ENCODE measurements at places on chromosomes 16 and 17.
A peak's percentile ranks its signal among the peaks of the same experiment; 100 is the strongest.

DNA sequence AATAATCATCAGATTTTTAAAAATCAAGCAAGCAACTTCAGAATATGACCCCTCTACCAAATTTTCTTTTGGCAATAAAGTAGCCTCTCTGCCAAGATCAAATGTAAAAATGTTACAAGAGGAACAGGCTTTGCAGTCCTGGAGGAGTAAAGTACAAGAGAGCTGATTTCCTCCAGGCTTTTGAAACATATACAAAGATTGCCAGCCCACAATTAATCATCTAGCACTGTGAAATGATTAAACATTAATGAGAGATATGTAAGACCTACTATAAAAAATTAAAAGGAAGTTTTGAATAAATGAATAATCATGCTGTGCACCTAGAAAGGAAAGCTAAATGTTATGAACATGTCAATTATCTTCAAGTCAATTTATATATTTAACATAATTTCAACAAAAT, 26.3 kb downstream of the TXNDC11 start:
- no peaks in the 10 kb centered on the region for H3K27me3 ChIP-seq
- H3K27ac ChIP-seq, result peak overlapping the region; percentile 64
- no peak overlapping the region for H3K4me3 ChIP-seq
- peaks cover 36% of the 10 kb centered on the region for H3K36me3 ChIP-seq

DNA sequence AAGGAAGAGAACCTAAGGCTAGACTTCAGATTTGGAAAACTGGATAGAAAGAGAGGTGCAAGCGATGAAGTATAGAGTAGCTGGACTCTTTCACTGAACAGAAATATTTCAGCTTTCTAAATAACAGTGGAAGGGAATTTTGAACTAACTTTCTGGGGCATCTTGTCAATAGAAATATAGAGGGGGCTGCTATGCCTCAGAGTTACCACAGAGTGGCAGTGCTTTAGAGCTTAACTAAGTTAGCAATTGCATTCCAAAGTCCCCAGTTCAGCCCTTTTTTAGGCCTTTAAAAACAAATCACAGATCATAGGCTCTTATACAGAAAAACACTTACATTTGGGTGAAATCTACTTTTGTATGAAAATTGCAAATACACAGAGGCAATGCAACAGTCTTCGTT, 154.2 kb upstream of the CDH8 start:
- no peaks in the 10 kb centered on the region for H3K27me3 ChIP-seq
- no peaks in the 10 kb centered on the region for H3K36me3 ChIP-seq
- ATAC-seq, result no peak
- no peak overlapping the region for H3K4me3 ChIP-seq

DNA sequence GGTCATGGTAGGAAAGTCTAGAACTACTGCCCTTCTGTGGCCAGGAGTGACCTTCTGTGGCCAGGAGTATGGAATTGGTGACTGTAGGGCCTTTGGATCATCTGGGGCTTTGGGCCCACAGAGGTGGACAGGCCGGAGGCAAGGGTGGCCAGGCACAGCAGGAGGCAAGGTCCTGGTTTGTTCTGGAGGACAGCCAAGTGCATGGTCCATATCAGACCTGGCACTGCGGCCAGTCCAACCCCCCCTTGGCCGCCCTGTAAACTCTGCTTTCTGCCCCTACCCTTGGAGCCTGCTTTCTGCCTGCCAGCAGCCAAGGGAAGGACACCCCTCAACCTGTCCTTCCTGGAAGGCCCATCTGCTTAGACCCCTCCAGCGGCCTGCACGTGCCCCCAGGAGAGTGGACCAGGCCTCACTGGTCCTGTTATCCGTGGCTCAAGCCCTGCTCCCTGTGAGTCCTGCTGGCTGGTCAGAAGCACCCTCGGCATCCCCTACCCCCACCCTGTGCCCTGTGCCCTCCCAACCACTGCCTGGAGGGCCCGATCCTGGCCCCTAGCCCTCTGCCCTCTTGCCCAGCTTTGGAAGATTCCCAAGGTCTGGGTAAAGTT, 2.3 kb upstream of the DCXR start:
- no peak for ATAC-seq
- H3K27me3 ChIP-seq, result no peaks in the 10 kb centered on the region
- H3K4me1 ChIP-seq, result peaks cover 33% of the 10 kb centered on the region
- no peak overlapping the region for H3K27ac ChIP-seq
- peaks cover 10% of the 10 kb centered on the region for H3K36me3 ChIP-seq

DNA sequence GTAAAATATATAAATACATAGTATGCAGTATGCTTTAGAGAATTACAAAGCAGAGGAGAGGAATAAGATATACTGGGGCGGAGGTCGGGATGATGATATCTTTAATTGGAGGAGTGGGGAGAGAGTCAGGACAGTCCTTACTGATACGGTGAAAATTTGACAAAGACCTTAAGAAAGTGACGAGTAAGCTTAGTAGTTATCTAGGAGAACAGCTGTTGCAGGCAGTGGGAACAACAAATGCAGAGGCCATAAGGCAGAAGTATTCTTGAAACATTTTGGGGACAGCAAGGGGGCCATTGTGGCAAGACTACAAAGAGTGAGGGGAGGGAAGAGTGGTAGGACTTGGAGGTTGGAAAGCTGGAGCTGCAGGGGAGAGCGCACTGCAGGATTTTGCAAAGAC, 22.3 kb upstream of the CDC6 start:
- peaks cover 13% of the 10 kb centered on the region for H3K4me1 ChIP-seq
- ATAC-seq, result no peak
- no peak overlapping the region for H3K27ac ChIP-seq
- no peaks in the 10 kb centered on the region for H3K27me3 ChIP-seq
- no peak overlapping the region for H3K4me3 ChIP-seq

GRCh38 chr17:66777689-66778225, 57.2 kb upstream of the CACNG5 start:
- no peak for ATAC-seq
- no peak overlapping the region for H3K27ac ChIP-seq
- no peak overlapping the region for H3K4me3 ChIP-seq
- no peaks in the 10 kb centered on the region for H3K36me3 ChIP-seq
- no peaks in the 10 kb centered on the region for H3K4me1 ChIP-seq
- peaks cover 12% of the 10 kb centered on the region for H3K27me3 ChIP-seq

Data from stimulated activated memory B cell treated with anti-CD40 and anti-IgM and Interleukin-4, amounts not matched to agents 10 μg/mL and 1 μg/mL and 100 μg/mL, for 72 hours (primary cell).